ENCODE measurements at places on chromosomes 5 and 9. TPM values are rescaled to one million over a fixed set of nuclear protein-coding genes. Genes with fewer than 3 reads are reported as not detected.

CCDC171 gene
- total RNA-seq: 3.3 TPM

DNA sequence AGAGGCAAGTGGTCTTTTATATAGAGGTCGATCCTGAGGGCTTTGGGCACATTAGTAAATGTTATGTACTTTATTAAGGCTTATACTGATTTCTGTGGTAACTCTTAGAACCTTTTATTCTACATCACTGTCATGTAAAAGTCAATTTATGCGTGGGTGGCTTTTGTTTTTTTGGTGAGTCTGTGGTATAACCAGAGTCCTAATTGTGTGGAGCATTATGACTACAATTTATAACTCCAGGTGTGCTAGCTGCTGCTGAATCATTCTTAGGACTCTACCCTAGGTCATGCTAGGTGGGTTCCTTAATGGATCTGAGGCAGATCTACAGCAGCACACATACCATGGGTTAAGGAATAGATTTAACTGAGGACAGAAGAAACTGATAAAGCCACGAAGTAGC, 33.9 kb upstream of the KCNN2 start:
- no peaks in the 10 kb centered on the region for H3K4me1 ChIP-seq
- H3K4me3 ChIP-seq: no peak overlapping the region
- H3K27ac ChIP-seq: no peak overlapping the region
- H3K36me3 ChIP-seq: no peaks in the 10 kb centered on the region
- H3K27me3 ChIP-seq: no peaks in the 10 kb centered on the region

NEUROG1 gene
- not detected for total RNA-seq

DNA sequence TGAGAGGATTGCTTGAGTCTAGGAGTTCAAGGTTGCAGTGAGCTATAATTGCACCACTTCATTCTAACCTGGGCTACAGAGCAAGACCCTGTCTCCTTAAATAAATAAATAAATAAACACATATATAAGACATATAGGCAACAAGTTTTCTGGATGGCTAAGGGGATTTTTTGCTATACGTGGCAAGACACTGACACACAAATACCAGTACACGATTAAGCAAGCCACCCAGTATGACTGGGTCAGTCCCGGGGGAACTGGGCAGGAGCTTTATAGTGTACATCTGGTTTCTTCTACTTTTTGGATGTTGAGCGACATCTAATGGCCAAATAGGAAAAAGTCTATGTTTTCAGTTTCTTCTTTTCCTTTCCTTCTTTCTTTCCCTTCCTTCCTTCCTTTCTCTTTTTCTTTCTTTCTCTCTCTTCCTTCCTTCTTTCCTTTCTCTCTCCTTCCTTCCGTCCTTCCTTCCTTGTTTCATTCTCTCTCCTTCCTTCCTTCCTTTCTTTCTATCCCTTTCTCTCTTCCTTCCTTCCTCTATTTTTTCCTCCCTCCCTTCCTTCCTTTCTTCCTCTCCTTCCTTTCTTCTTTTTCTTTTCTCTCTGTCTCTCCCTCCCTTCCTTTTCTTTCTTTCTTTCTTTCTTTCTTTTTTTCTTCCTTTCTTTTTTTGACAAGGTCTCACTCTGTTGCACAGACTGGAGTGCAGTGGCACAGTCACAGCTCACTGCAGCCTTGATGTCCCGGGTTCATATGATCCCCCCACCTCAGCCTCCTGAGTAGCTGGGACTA, 47.0 kb upstream of the PLIN2 start:
- H3K36me3 ChIP-seq: no peaks in the 10 kb centered on the region
- no peaks in the 10 kb centered on the region for H3K4me1 ChIP-seq
- peak; percentile 55 for DNase-seq

CA9 gene
- 81.7 TPM for total RNA-seq

PRRX2 gene
- total RNA-seq: 1.7 TPM

GRCh38 chr5:102241809-102242421, 54.2 kb downstream of the SLCO4C1 start:
- DNase-seq: no peak
- no peaks in the 10 kb centered on the region for H3K4me1 ChIP-seq
- no peaks in the 10 kb centered on the region for H3K27me3 ChIP-seq
- no peak overlapping the region for H3K27ac ChIP-seq
- no peaks in the 10 kb centered on the region for H3K36me3 ChIP-seq

- no peak for DNase-seq
- H3K4me3 ChIP-seq: no peak overlapping the region
- H3K27me3 ChIP-seq: no peaks in the 10 kb centered on the region
- no peaks in the 10 kb centered on the region for H3K4me1 ChIP-seq
- H3K36me3 ChIP-seq: no peaks in the 10 kb centered on the region
Observed at GRCh38 chr9:69655065-69655464, 17.1 kb downstream of the APBA1 start.

DNA sequence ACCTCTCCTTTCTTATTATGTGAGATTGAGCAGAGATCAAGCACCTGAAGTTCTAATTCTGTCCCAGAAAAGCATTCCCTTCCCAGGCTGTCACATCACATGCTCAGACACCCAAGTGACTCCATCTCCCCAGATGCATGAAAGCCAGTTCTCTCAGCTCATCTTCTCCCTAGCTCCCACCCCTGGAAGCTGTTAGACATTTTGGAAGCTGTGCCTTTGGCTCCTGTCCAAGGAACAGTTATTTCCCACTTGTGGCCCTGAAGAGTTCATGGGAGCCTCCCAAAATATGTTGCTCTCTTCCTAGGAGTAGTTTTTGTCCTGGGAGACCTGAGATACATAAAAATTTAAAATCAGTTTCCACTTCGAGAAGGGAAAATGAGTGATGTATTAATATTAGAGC, 161.4 kb upstream of the GAS1 start:
- no peak overlapping the region for H3K4me3 ChIP-seq
- peaks cover 2% of the 10 kb centered on the region for H3K4me1 ChIP-seq
- H3K36me3 ChIP-seq: no peaks in the 10 kb centered on the region
- H3K27ac ChIP-seq: no peak overlapping the region
- no peaks in the 10 kb centered on the region for H3K27me3 ChIP-seq

DNA sequence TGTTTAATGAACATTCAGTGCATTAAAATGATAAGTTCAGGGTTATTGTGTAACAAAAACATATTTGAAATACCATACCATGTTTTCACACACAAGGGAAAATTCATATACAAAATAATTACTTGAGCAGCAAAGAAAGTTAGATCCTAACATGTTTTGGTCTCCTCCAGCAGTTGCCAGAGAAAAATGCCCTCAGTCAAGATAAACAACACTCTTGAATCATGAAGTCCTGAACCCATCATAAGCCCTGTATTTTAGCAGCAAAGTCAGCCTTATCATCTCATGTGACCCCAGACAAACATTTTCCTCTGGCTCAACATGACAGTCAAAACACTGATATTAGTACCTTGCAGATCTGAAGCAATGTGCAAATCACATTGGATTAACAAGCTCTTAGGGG, 1541.1 kb upstream of the WWC1 start:
- no peak overlapping the region for H3K27ac ChIP-seq
- H3K4me1 ChIP-seq: no peaks in the 10 kb centered on the region
- no peak for DNase-seq
- no peak overlapping the region for H3K4me3 ChIP-seq
- H3K27me3 ChIP-seq: no peaks in the 10 kb centered on the region

All from stomach (tissue), 19 donors.